ENCODE measurements at places on chromosomes 6 and 20. TPM values are rescaled to one million over a fixed set of nuclear protein-coding genes. Genes with fewer than 3 reads are reported as not detected.

DNA sequence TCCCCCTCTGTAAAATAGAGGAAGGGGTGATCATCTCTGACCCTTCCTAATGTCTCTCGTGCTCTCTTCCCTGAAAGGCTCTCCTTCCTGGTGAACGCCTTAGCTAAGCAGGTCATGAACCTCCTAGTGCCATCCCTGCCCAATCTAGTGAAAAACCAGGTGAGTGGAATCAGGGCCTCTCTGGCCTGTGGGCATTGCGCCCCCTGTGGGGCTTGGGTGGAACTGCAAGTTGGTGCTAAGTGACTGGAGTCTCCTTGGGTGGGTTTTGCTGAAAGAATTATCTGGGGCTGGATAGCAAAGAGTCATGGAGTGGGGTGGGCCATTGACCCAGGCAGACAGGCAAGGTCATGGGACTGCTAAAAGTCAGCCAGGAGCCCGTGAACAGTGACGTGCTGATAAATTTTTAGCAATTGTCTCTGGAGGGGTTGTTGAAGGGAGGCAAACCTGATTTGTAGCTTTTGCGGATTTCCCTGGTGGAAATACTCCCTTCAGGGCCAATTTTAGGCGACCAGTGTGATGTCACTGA, 8.9 kb downstream of the BPIFB1 start:
- DNase-seq: no peak

DNA sequence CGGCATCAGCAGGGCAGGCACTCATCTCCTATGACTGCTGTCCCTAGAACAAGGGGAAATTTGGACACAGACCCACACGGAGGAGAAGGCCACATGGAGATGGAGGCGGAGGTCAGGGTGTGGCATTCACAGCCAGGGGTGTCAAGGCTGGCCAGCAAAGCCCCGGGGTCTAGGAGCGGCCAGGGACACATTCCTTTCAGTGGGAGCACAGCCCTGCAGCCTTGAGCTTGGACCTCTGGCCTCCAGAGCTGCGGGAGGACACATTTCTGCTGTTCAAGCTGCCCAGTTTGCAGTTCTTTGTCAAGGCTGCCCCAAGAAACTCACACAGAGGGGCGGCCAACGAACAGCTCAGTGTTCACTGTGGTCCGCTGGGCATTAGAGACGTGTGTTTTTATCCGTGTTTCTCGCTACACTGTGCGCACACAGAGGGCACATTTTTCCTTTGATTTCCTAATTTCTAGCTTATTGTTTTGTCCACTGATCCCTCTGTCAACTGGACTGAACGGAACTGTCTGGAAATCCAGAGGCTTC, 93.4 kb upstream of the MPC1 start:
- no peak for DNase-seq

- no peak for DNase-seq
Observed at GRCh38 chr6:167214206-167214605, 56.4 kb upstream of the GPR31 start.

DNA sequence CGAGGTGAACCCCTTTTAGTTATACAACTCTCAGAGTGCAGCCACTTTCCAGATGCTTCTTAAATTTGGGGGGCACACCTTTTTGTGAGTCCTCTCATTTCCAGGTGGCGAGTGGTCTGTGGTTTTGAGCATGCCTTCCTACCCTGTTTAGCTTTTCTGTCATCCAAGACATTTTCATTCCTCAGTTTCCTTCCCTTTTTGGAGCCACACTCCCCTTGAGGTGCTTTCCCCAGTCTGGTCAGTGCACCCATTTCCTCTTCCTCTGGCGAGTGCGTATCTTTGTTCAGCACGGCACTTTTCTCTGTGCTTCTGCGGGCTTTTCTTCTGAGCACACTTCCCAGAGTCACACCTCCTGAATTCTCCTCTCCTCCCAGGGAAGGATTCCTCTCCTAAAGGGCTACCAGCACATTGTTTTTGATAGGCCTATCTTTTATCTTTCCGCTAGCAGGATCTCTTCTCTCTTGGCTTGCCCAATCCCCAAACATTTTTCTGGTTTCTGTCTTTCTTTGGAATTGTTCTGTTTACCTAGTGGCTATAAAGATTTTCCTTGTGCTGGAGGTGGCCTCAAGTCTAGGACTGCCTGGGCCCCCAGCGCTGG, 1.4 kb downstream of the PHF20 start:
- DNase-seq: no peak

- DNase-seq: no peak
Observed at GRCh38 chr6:89675949-89676748, 37.6 kb upstream of the LYRM2 start.

GRCh38 chr6:118715376-118715775, 64.0 kb upstream of the CEP85L start:
- no peak for DNase-seq

- no peak for DNase-seq
Observed at GRCh38 chr6:143125864-143126573, 65.3 kb downstream of the AIG1 start.

- DNase-seq: no peak
Observed at GRCh38 chr20:61810738-61811135, 254.9 kb downstream of the TAF4 start.

SRF gene
- total RNA-seq: 68.0 TPM

KCNK5 gene
- 0.76 TPM for total RNA-seq

FAM83C gene
- total RNA-seq: not detected

HM13 gene
- total RNA-seq: 64.9 TPM

TAGAP gene
- 1.6 TPM for total RNA-seq

ANGPT4 gene
- not detected for total RNA-seq
